Activated CD4-positive, alpha-beta T cell treated with anti-CD3 and anti-CD28 coated beads, Interleukin-2, Interleukin-4, amounts not matched to agents 100 ng/mL and 50 ng/mL, durations not matched to agents 16 hours and 8 hours (primary cell): ENCODE measurements at places on chromosomes 7 and 10.
A peak's percentile ranks its signal among the peaks of the same experiment; 100 is the strongest.

DNA sequence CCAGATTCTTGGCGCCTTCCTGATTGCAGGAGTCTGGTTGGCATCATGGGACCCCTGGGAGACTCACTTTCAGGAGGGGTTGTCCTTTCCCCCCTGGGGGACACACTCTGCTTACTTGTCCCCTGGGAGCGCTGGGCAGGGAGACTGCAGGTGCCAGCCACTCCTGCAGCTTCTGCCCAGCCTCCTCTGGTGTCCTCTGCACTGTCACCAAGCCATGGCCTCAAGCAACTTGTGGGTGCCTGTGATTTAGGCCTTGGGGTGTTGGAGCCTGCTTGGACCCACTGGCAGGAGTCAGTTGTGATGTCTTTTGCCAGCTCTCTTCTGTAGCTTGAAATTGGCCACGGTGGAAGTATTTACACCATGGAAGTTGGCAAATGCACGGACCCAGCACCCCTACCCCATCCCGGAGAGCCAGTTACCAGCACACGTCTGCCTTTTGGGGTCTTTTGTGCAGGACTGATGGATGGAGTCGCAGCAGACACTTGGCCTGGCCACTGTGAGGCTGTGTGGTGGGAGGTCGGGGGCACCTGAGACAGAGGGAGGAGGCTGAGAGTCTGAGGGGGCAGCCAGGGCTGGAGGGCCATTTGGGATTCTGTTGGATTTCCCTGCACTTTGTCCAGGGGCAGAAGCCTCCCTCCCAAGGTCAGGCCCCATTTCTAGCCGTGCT lies 104.7 kb downstream of the LHPP start:
- DNase-seq = no peak

DNA sequence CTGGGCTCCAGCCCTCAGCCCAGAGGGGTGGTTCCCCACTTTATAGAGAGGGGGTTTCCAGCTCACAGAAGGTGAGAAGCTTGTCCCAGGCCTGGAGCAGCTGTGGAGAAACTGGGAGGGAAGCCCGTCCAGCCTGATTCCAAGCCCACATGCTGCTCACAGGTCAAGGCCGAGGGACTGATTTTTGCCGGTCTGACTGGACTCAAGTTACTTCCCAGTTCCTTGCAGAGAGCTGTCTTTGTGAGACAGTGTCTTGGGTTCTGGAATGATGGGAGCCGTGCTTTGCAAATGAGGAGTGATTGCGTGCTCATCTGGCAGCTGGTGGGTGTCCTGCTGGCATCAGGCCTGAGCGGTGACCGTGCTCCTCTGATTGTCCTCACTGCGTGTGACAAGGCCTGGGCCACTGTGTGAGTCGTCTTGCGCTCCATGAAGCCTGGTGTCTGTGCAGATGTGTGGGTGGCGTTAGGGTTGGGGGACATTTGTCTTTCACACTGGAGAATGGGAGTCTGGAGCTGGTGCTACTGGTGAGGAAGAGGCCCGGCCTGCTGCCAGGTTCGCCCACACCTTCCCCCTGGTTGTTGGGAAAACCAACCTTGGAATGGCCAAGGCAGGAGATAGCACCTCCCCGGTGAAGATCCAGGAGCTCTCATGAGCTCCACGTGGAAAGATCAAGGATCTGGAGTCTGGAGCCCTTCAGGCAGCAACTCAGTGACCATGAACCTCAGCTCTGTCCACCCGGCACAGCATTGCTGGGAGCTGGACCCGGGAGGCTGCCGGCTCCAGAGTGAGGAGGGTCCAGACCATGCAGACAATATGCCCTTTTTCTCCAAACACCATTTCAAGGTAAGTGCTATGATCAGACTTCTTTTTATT lies 129.6 kb downstream of the SMURF1 start:
- no peak for DNase-seq

GRCh38 chr7:84043661-84044191 lies 150.9 kb downstream of the SEMA3A start:
- DNase-seq = no peak

DNA sequence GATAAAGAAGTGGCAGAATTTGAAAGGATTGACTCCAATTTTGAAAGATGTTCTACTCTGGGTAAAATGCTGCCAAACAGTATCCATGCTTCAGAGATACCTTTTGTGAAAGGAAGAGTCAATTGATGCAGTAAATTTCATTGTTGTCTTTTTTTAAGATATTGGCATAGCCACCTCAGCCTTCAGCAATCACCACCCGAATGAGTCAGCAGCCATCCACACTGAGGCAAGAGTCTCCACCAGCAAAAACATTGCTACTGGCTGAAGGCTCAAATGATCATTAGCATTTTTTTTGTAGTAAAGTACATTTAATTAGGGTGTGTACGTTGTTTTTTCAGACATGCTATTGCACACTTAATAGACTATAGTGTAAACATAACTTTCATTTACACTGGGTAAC lies 31.7 kb upstream of the CYP26C1 start:
- DNase-seq = no peak

- DNase-seq = no peak
These were observed 85.2 kb downstream of the CHST15 start for GRCh38 chr10:124008187-124008586.

- no peak for DNase-seq
These were observed at the start of gene ABCC2 for GRCh38 chr10:99782447-99783286. Gene ABCC2 (plus strand): TSS chr10:99782640. CDS start chr10:99782845, 205 bp downstream.

- peak; percentile 46 for DNase-seq
These were observed 23.8 kb downstream of the PALS2 start for GRCh38 chr7:24597014-24597413.

GRCh38 chr7:70325509-70326101 lies 727.3 kb downstream of the AUTS2 start:
- DNase-seq = no peak

- no peak for DNase-seq
These were observed 189.1 kb downstream of the LRRTM3 start for GRCh38 chr10:67114945-67115344.

DNA sequence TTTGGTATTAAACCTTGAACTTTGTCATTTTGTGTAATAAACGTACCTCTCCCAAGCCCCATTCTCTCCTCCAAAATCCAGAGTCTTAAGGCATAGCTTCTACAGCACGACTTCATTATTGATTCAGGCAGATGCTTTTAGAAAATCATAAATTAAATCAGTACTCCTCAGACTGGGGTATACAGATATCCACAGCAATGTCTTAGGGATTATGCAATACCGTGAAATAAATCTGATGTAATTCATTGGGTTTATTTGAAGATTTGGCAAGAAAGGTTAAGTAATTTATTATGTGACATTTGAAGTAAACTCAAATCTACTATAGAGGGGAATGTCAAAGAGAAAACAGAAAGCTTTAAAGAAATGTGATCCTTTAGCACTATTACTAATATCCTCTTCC lies 246.1 kb upstream of the PLXDC2 start:
- DNase-seq = no peak

- no peak for DNase-seq
These were observed 75.7 kb downstream of the DNAJC1 start for GRCh38 chr10:21927631-21928353.
